ENCODE measurements at places on chromosomes 12 and 14. TPM values are rescaled to one million over a fixed set of nuclear protein-coding genes. Genes with fewer than 3 reads are reported as not detected.

- DNase-seq = no peak
Observed at GRCh38 chr14:81062816-81063215, 107.4 kb downstream of the TSHR start.

DNA sequence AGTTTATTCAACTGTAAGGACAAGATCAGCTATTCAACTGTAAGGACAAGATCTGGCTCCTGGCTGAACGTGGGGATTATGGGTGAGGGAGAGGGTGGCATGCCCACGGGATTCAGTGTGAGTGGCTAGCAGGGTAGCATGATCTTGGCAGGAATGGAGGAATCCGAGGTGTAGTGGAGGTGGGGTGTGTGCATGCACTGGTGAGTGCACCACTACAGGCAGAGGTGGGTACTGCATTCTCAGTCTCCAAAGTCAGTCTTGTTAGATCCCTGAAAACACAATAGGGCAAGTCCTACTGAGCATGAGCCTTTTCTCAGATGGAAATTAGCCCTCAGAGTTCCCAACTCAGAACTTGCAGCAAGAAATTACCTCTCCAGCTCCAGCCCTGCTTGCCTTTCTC, 32.2 kb upstream of the DCD start:
- DNase-seq = no peak

CLEC2D gene
- polyA plus RNA-seq = 29.4 TPM

RNASE1 gene
- polyA plus RNA-seq = 478 TPM

DNA sequence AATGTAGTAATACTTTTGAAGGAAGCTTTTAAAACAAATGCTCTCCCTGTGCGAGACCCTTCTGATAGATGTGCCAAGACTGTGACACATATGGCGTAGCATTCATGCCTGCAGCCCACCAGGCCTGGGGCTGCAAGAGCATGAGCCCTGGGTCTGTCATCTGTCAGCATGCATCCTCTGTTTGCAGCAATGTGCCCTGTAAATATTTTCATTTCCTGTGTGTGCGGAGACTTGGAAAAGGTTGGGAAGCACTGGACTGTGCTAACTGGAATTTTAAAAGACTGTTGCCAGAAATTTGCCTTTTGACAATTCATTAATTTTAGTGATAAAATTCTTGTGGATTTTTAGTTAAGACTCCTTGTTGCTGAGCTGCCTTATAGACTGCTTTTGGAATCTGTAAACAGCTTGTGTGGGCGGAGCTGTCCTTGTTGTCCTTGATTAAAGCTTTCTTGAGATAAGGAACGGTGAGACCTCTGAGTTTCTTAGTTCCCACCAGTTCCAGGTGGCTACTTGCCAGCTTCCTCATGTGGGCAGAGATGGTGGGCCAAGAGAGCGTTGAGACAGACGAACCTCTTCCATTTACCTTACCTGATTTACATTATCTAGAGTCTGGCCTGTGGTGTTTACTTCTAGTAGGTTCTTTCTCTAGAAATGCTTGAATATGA, 23.4 kb downstream of the MARK3 start:
- DNase-seq = no peak

GRCh38 chr12:93571925-93572711, at the start of gene SOCS2:
Gene SOCS2 (plus strand): TSS chr12:93572675. CDS start chr12:93572898, 223 bp downstream.
- DNase-seq = peak; percentile 49

DNA sequence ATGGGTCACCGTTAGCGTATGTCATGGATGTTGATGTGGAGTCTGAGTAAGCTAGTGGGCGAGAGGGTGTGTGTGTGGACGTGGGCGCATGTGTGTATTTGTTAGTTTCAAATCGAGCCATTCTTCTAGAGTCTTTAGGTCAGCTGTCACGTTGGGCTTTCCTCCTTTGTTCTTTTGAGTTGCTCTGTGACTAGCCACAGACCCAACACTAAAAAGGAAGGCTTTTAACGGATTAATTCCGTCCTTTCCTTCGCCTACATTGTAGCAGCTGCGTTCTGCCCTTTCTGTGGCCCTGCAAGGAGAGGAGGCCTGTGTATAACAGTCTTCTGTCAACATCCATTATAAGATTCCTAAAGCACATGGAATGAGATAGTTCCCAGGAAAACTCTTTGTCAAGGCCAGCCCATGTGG, 117.2 kb upstream of the DNM1L start:
- DNase-seq = no peak

ZNF84 gene
- polyA plus RNA-seq = 75.6 TPM

GRCh38 chr12:49776858-49777257, 35.5 kb downstream of the TMBIM6 start:
- no peak for DNase-seq

DNA sequence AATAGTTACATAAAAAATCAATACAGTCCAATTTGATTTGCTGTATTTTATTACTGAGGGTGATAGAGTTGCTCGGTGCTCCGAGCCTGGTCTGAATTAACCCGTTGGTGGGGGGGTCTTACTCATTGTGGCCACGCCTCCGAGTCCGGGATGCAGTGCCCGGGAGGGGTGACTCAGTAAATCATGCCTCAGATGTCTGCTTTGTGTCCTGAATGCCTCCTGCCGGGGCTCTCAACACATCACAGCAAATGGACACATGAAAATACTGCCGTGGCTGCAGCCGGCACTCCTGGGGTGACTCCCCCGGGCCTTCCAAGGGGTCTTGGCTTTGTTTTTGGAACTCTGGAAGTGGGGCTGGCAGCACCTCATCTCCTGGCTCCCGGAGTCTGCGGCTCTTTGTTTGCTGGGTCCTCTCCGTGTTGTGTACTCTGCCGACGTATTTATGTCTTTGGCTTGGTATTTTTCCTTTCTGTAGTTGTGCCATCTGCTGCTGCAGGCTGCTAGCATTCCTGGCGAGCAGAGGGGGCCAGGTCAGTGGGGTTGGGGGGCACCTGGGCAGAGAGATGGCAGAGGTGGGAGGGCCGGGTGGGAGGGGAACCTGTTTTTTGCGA, 129.0 kb downstream of the AACS start:
- DNase-seq = no peak

ALDH1L2 gene
- polyA plus RNA-seq = 3.5 TPM

DNA sequence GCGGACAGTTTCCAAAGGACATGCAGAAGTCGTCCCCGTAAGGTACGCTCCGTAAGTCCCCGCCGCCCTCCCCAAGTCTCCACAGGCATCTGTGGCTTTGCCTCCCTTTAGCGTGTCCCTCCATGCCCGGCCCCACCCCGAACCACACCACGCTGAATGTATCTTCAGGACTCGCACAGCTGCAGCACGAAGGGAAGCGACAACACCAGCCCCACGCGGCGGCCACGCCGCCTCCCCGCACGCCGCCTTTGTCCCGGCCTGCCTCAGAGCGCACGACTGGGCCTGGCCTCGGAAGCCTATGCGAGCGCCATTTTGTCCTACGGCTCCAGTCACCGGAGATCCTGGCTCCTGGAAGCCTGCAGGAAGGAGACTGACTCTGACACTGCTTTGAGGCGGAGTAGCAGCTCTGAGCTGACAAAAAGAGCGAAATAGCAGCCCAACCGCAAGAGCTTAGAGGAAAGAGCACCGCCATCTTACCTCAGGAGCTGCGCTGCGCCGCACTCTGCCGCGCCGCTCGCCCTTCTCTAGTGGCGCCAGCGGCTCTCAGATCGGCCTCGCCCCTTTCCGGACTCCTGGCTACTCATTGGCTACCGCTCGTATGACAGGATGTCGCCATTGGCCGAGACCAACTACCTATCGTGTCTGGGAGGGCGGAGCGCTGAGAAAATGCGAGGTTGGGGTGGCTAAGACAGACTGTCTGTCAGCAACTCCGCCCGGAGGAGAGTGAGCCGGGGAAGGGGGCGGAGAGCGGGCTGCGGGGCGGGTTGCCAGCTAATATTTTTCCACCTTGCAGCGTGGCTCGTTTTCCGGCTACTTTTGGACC, at the start of gene KANSL2:
KANSL2 (minus strand) TSS at position 529 of the 823 bp plus-strand sequence. CDS start 606 bp downstream, outside the sequence.
- peak; percentile 96 for DNase-seq

- no peak for DNase-seq
Observed at GRCh38 chr14:22898302-22899090, 15.5 kb downstream of the REM2 start.

DNA sequence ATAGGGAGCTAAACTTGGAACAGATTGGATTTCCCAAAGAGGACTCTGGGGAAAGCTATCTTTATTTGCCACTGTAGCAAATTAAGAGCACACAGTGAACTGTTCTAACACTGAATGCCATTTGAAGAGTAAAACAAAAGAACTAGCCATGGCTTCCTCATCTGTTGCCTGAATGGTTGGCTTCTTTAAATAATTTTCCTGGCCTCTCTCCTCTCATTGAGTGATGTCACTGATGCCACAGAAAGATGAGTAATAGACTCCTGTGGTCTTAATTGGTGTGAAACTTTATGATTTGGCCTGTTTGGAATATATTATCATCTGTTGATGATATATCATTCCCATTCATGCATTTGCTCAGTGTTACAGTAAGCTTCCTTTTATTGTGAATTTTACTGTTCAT, 42.5 kb downstream of the WDR20 start:
- DNase-seq = no peak

GRCh38 chr12:14961466-14962152, at the start of gene ARHGDIB:
Gene ARHGDIB (minus strand): TSS chr12:14961601. CDS start chr12:14950712, 10,889 bp downstream.
- DNase-seq = no peak

GRCh38 chr14:52694761-52695480, 437 bp downstream of the ERO1A start:
- DNase-seq = peak; percentile 44

ZFYVE1 gene
- polyA plus RNA-seq = 17.2 TPM

DNA sequence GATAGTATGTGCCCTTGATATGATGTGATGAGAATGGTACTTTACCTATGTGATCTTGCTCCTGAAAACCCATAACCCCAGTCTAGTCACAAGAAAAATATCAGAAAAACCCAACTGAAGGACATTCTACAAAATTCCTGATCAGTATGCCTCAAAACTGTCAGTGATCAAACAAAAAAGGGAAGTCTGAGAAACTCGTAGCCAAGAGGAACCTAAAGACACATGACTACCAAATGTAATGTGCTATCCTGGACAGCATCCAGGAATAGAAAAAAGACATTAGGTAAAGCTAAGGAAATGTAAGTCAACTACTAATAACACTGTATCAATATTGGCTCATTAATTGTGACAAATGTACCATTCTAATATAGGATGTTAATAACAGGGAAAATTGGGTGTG, 4.1 kb upstream of the WIF1 start:
- DNase-seq = no peak

DNA sequence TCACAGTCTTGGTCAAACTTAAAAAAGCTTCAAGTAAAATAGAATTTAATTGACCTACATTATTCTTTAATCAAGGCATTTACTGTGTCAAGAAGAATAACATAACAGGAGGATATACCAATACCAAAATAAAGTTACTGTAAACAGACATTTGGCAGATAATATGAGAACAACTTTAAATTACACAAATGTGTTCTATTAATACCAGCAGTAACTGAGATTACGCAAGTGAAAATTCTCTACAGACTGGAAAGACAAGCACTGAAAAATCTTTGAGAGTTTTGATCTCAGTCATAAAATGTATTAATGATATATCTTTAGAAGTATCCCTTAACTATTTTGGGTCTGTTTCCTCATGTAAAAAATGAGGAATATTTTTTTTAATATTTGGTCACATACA, 169.2 kb upstream of the SOX5 start:
- DNase-seq = peak; percentile 26

DNA sequence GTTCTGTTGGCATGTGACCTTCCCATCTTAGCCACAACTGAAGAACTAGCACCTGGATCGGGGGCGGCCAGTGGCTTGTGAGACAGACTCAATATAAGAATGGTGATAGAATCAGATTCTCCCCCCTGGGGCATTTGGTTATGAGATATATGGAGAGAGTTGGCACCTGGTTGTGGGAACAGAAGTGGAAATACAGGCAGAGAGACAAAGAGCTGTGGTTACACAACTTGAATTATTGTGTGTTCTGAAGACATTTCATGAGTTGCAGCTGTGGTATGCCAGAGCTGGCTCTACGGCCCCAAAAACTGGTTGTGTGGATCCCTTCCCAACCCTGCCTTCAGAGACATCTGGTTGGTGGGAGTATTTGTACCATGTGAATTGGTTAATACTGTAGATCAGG, 2.9 kb upstream of the MSRB3 start:
- no peak for DNase-seq

DNA sequence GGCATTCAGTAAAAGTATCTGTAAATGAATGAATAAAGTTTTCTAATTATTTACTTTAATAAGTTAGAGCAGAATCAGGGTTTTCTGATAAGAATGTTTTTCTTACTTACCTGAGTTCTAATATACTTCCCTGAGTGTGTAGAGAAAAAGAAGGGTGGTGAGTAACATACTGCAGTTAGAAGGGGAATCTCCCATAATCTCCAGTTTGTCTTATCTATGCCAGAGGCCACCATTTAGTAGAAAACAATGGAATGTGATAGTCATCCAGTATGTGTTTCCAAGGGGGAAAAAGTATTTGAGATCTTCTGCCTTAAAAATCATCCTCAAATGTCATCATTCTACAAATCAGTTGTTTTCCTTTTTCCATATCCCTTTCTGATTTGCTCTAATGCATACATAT, 56.5 kb upstream of the PAWR start:
- DNase-seq = no peak

DNA sequence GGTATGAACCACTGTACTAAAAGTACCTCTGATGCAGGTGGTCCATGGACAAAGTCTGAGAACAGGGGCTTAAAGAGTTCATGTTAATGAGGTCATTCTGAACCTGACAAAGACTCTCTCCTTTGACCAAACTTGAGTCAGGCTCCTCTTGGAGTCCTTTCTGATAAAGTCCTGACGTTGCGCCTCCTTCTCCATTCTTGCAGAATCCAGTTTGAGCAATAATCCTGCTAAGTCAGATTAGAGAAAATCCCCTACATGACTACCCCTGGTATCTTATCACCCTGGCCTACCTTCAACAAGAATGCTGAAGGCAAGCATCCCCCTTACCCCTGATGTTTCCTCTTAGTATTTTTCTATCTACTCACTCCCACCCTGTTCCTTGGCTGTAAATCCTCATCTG, 46.0 kb upstream of the ISM2 start:
- no peak for DNase-seq

DNA sequence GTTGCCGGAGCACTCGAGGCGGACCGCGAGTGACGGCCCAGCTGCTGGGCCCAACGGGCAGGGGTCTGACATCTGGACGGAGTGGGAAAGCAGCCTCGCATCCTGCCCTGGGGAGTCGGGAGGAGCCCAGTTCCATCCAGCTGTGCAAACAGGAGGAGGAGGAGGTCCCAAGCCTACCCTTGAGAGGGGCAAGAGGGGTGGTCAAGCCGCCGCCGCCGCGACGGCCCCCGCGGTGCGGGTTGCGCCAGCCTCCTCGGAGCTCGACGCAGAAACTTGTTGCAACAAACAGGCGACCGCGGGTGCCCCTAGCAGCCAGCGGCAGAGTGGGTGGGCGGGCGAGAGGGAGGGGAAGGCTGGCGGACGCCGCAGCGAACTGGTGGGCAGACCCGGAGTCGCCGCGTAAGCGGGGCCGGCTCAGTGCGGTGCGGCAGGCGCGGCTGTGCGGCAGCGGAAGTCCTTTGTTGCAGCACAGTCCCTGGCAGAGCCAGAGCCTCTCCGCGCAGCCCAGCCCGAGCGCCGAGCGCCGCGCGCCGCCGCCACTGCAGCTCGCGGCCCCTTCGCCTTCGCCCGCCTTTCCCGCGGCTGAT, at the start of gene ZBTB1:
ZBTB1 (plus strand) TSS at position 461 of the 587 bp plus-strand sequence. CDS start 16,735 bp downstream, outside the sequence.
- DNase-seq = peak; percentile 86
